ENCODE measurements at places on chromosomes 11 and 22. TPM values are rescaled to one million over a fixed set of nuclear protein-coding genes. Genes with fewer than 3 reads are reported as not detected.

GRCh38 chr22:17072877-17073276 lies 11.9 kb upstream of the IL17RA start:
- no peak for DNase-seq

DNA sequence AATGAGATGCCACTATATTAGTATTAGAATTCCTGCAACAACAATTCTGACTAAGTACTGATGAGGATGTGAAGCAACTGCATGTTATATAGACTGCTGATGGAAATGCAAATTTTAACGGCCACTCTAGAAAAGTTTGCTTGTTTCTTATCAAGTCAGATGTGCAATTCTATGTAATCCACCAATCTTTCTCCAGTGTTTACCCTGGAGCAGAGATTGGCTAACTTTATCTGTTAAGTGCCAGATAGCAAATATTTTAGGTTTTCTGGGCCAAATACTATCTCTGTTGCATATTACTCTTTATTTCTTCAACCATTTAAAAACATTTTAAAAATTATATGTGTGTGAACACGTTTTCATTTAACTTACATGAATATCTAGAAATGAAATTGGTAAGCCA lies 586.9 kb downstream of the FAM181B start:
- DNase-seq = no peak

- no peak for DNase-seq
Observed at GRCh38 chr22:29195118-29195963, 10.4 kb upstream of the EMID1 start.

GRCh38 chr22:45838305-45838887 lies 138.6 kb downstream of the WNT7B start:
- no peak for DNase-seq

- DNase-seq = no peak
Observed at GRCh38 chr11:28836285-28837081, 728.3 kb downstream of the METTL15 start.

- DNase-seq = no peak
Observed at GRCh38 chr11:30852091-30852490, 265.9 kb upstream of the MPPED2 start.

DNA sequence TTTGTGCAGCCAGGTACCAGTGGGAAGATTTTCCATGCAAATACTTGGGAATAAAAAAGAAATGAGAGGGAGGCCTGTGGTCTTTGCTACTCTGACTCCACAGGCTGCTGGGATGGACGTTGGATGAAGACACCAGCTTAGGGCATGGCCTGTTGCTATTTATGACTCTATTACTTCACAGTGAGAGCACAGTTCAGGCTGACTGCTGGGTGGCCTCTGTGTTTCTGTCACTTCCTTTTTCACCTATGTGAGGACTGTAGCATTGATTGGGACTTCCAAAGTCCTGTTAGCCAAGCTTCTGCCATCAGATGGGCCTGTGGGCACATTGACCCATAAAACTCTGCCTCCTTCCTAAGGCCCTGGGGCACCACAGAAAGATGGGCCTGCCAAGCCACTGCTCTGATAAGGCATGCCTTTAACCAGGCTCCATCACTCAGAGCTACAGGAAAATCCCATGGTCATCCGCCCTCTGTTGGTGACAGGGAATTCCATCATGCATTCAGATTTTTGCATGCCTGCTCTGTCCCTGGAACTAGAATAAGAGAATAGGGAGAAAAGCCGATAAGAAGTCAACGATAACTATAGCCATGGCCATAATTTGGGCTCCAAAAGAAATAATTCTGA lies 64.6 kb downstream of the KCNJ1 start:
- peak; percentile 43 for DNase-seq

- DNase-seq = no peak
Observed at GRCh38 chr11:109264128-109264527, 157.9 kb upstream of the C11orf87 start.

DNA sequence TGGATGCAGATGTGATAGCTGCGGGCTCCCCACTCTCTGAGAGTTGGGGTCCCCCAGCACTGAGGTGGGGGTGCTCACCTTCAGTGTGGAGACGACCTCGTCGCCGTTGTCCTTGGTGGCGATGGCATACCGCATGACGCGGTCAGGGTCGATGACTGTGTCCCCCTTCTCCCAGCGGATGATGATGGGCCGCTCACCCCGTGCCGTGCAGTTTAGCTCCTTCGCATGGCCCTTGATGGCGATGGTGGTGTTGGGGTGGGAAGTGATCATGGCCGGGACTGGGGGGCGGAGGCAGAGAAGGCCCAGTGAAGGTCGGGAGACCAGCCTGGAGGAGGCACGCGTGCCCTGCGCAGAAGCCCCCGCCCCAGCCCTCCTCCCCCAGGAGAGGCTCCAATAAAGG lies 154.2 kb downstream of the CEP164 start:
- DNase-seq = no peak

- no peak for DNase-seq
Observed at GRCh38 chr11:77035039-77035438, 841 bp downstream of the B3GNT6 start.

DNA sequence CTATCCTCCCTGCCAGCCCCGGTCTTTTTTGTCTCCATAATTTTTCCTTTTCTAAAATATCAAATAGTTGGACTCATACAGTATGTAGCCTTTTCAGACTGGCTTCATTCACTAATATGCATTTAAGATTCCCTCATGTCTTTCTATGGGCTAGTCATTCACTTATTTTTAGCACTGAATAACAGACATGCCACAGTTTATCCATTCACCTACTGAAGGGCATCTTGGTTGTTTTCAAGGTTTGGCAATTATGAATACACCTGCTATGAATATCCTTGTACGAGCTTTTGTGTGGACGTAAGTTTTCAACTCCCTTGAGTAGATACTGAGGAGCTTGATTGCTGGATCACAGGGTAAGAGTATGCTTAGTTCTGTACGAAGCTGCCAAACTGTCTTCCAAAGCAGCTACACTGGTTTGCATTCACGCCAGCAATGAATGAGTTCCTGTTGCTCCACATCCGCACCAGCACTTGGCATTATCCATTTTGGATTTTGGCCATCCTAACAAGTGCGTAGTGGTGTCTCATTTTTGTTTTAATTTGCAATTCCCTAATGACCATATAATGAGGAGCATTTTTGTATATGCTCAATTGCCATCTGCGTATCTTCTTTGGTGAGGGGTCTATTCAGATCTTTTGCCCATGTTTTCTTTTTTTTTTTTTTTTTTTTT lies 21.1 kb downstream of the ALG12 start:
- DNase-seq = no peak

DNA sequence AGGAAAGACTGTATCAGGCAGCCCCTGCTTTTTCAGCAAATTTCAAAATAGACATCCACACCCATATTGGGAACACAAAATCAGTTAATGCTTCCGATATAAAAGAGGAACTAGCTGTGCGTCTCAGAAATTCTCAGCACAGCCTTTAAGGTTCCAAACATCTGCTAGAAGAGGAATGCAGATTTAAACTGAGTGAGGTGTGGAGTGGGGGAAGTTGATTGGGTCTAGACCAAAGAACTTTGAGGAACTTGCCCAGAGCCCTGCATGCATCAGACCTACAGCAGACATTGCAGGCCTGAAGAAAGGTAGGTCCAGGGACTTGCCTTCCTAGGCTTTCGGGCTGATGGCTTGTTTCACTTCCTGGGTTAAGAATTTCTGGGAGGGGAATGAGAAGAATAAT lies at the start of gene MS4A4A:
MS4A4A (plus strand) TSS at position 255 of the 400 bp plus-strand sequence; CDS start at position 265, 10 bp downstream.
- no peak for DNase-seq

DNA sequence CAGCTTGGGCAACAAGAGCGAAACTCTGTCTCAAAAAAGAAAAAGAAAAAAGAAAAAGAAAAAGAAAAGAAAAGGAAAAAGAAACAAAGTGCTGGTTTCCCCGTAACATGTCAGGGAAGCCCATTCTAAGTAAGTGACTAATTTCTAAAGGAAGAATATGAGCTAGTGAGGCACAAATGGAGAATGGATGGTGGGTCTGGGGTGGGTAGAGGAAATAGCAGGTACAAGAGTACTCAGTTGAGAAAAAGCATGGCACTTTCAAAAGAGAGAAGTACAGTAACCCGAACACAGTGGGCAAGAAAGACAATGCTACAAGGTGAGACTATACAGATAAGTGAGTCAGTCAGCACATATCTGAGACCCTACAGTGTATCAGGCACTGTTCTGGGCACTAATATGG lies 4.5 kb downstream of the MAJIN start:
- DNase-seq = no peak

GRCh38 chr11:128189823-128190222 lies 397.5 kb downstream of the ETS1 start:
- DNase-seq = no peak

GRCh38 chr11:63931045-63931444 lies 7.8 kb upstream of the NAA40 start:
- DNase-seq = no peak

- no peak for DNase-seq
Observed at GRCh38 chr11:60328460-60328859, 1.4 kb downstream of the MS4A6E start.

DNA sequence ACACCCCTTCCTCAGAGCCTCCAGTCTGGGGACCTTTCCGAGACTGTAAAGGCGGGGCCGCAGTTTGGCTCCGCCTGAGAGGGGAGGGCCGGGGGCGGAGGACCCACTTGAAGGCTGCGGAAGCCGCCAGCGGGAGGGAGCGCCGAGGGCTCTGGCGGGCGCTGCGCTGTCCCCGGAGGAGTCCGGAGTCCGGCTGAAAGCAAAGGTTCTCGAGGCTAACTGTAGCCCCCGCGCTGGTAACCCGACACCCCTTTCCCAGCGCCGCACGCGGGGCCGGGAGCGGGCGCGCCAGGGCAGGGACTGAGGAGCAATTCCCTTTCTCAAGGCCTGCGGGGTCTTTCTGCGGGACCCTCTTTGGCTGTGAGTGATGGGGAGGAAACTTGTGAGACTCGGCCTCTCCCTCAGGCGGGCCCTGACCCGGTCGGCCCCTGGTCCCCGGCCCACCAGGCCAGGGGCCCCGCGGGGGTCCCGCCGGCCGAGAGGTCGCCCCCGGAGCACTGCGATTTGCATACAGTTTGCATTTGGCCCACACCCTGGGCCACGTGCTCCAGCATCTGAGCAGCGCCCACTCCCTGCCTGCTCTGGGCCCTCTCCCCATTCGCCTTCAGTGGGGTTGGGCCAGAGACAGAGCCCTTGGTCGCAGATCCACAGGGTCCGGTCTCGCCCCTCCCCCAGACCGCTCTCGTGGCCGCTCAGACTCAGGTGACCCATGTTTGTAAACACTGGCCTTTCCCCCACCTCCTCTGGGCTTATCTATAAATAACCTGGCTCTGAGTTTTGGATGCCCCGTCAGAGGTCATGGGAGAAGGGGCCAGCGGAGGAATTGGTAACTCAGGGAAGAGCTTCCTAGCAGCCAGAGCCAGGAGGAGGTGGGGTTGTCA lies 519 bp upstream of the ART5 start:
- peak; percentile 86 for DNase-seq

DNA sequence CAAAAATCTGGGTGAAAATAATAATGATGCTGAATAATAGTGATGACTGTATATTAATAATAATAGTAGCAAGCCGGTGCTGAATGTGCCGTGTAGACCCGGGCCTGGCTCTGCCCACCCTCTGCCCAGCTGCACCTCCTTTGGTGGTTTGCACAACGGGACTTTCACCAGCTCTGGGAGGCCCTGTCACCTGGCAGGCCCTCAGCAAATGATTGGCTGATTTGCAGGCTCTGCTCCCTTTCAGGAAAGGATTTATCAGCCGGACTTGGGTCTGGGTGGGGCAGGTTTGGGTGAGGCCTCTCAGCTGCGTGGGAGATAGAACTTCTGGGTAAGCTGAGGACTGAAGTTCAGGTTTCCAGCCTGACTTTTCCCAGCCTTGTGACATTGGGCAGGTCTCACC lies 21.4 kb downstream of the KIAA1671 start:
- DNase-seq = no peak

- no peak for DNase-seq
Observed at GRCh38 chr11:57426439-57426928, 437 bp downstream of the SLC43A3 start.

- DNase-seq = no peak
Observed at GRCh38 chr11:75056814-75057213, 39.9 kb downstream of the OR2AT4 start.

DNA sequence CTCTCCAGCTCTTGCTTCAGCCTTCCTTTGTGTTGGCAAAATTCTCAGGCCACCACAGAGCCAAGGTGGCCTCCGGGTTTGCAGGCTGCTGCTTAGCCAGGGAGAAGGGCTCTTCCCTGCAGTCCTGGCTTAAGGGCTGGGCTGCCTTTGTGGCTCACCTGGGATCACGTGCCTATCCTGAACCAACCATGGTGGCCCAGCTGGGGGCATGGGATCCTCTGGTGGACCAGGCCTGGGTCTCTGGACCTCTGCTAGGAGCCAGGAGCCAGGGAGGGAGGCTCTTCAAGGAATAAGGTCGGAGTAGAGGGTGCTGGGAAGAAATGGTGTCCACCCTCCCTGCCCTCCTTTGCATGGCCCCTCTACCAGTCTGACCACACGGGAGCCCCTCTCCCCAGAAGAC lies 43.9 kb downstream of the CACNA1I start:
- DNase-seq = no peak

DNA sequence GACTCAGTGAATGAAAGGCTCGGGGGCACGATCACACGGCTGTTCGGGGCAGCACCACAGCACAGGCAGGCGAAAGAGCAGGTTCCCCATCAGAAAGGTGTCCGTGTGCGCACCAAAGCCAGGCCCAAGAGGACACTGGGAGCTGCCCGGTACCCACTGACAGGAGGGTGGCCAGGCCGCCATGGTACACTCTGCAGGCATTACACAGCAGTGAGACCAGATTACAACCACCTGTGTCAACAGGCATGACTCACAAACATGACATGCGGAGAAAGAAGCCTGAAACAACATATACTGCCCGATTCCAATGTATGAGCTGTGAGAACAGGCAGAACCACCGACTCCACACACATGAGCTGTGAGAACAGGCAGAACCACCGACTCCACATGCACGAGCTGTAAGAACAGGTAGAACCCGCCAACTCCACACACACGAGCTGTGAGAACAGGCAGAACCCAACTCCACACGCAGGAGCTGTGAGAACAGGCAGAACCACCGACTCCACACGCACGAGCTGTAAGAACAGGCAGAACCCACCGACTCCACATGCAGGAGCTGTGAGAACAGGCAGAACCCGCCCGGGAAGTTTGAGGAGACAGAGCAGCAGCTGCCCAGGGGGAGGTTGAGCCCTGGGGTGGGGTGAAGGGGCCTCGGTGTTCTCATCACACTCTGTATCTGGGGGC lies 32.6 kb downstream of the KIAA0930 start:
- DNase-seq = no peak

The MMP1 gene
- total RNA-seq = not detected

The MYO18B gene
- not detected for total RNA-seq

The PHF21B gene
- total RNA-seq = 4.6 TPM

The APOA5 gene
- not detected for total RNA-seq

The MGAT3 gene
- 0.87 TPM for total RNA-seq

The GPR83 gene
- 0.31 TPM for total RNA-seq

The TNKS1BP1 gene
- total RNA-seq = 122 TPM

The KBTBD3 gene
- 3.1 TPM for total RNA-seq

The CYTH4 gene
- total RNA-seq = 0.33 TPM

The TFIP11 gene
- 38.6 TPM for total RNA-seq

The RAG1 gene
- total RNA-seq = 3.9 TPM

The MYO7A gene
- 18.3 TPM for total RNA-seq

The PRG3 gene
- total RNA-seq = not detected

The OR5D13 gene
- total RNA-seq = not detected

The P4HA3 gene
- 0.64 TPM for total RNA-seq

The KRTAP5-2 gene
- total RNA-seq = not detected

The DUSP8 gene
- total RNA-seq = 2.2 TPM

The FAM83F gene
- total RNA-seq = 3.5 TPM

The OR56A1 gene
- 0.03 TPM for total RNA-seq

The HORMAD2 gene
- total RNA-seq = not detected

All from endothelial cell (in vitro differentiated cells).